ENCODE measurements at places on chromosomes 6 and 20. TPM values are rescaled to one million over a fixed set of nuclear protein-coding genes. Genes with fewer than 3 reads are reported as not detected.

POPDC3 gene
- 0.33 TPM for total RNA-seq

TMEM239 gene
- not detected for total RNA-seq

MKKS gene
- total RNA-seq, result 4.2 TPM

OOEP gene
- total RNA-seq, result 0.22 TPM

NKAPL gene
- 0.26 TPM for total RNA-seq

KHDRBS2 gene
- not detected for total RNA-seq

TOX2 gene
- 0.43 TPM for total RNA-seq

IPCEF1 gene
- total RNA-seq, result 4.4 TPM

PRRT1 gene
- total RNA-seq, result not detected

TSPO2 gene
- not detected for total RNA-seq

KCNQ5 gene
- under 0.01 TPM for total RNA-seq

CALHM4 gene
- 0.11 TPM for total RNA-seq

C20orf96 gene
- 2.2 TPM for total RNA-seq

CTAGE9 gene
- not detected for total RNA-seq

LRRN4 gene
- total RNA-seq, result not detected

HLA-DOA gene
- not detected for total RNA-seq

KLC4 gene
- 17.2 TPM for total RNA-seq

PRL gene
- not detected for total RNA-seq

PI16 gene
- under 0.01 TPM for total RNA-seq

TMEM217 gene
- total RNA-seq, result 5.8 TPM

SEL1L2 gene
- total RNA-seq, result not detected

ID4 gene
- total RNA-seq, result 0.76 TPM

TAAR1 gene
- not detected for total RNA-seq

RIPK1 gene
- 27.6 TPM for total RNA-seq

MOCS3 gene
- total RNA-seq, result 8.4 TPM

TM9SF4 gene
- 22.2 TPM for total RNA-seq

ENPP4 gene
- total RNA-seq, result 0.26 TPM

SLC35F1 gene
- total RNA-seq, result under 0.01 TPM

FAM83B gene
- total RNA-seq, result not detected

SPINT3 gene
- not detected for total RNA-seq

Measured in dermis lymphatic vessel endothelial cell (primary cell).